ENCODE measurements at places on chromosomes 3 and 15. TPM values are rescaled to one million over a fixed set of nuclear protein-coding genes. Genes with fewer than 3 reads are reported as not detected.
A peak's percentile ranks its signal among the peaks of the same experiment; 100 is the strongest.

DNA sequence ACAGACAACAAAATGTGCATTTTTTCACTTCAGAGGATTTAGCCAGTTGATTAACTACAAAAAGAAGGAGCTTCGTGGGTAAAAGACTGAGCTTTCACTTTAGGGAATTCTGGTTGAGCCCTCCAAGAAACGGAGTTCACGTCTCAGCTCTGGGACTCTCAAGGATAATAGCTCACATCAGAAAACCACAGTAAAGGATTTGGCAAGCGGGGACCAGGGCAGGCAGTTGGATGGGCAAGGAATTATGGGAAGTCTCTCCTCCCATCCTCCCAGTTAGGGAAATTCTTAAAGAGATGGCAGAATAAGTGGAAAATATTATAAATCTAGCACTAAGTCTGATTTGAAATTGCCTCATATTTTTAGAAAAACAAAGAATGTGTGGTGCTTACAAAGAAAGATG lies 188.3 kb upstream of the EOMES start:
- no peaks in the 10 kb centered on the region for H3K4me1 ChIP-seq
- no peaks in the 10 kb centered on the region for H3K36me3 ChIP-seq
- no peaks in the 10 kb centered on the region for H3K27me3 ChIP-seq
- no peak overlapping the region for H3K27ac ChIP-seq
- H3K4me3 ChIP-seq, result no peak overlapping the region

- no peaks in the 10 kb centered on the region for H3K27me3 ChIP-seq
- DNase-seq, result no peak
- H3K36me3 ChIP-seq, result no peaks in the 10 kb centered on the region
- no peak overlapping the region for H3K4me3 ChIP-seq
These were observed 16.1 kb downstream of the PDZRN3 start for GRCh38 chr3:73608456-73609314.

- no peak overlapping the region for H3K4me3 ChIP-seq
- no peaks in the 10 kb centered on the region for H3K27me3 ChIP-seq
- no peak for DNase-seq
- H3K4me1 ChIP-seq, result no peaks in the 10 kb centered on the region
- H3K27ac ChIP-seq, result no peak overlapping the region
- H3K36me3 ChIP-seq, result no peaks in the 10 kb centered on the region
These were observed 26.9 kb downstream of the PHC3 start for GRCh38 chr3:170154569-170155143.

DNA sequence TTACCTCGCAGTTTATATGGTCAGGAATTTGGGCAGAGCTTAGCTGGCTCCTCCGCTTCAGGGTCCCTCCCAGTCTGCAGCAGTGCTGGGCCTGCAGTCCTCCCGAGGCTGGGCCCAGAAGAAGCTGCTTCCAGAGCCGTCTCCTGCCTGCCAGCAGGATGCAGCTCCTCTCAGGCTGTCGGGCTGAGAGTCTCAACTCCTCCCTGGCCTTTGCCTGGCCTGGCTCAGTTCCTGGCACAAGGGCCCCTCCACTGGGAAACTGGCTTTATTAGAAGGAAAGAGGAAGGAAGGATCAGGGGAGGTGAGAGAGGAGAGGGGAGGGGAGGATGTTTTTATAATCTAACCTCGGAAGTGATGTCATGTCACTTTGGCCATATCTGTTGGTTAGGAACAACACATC lies 72.8 kb downstream of the GABRG3 start:
- no peak overlapping the region for H3K27ac ChIP-seq
- DNase-seq, result no peak
- no peaks in the 10 kb centered on the region for H3K27me3 ChIP-seq
- no peaks in the 10 kb centered on the region for H3K36me3 ChIP-seq
- H3K4me1 ChIP-seq, result no peaks in the 10 kb centered on the region
- no peak overlapping the region for H3K4me3 ChIP-seq

- H3K4me3 ChIP-seq, result no peak overlapping the region
- DNase-seq, result no peak
- no peaks in the 10 kb centered on the region for H3K36me3 ChIP-seq
- H3K27me3 ChIP-seq, result no peaks in the 10 kb centered on the region
- H3K4me1 ChIP-seq, result no peaks in the 10 kb centered on the region
- no peak overlapping the region for H3K27ac ChIP-seq
These were observed 31.2 kb downstream of the ZPLD1 start for GRCh38 chr3:102466001-102466400.

- H3K27me3 ChIP-seq, result no peaks in the 10 kb centered on the region
- peak; percentile 82 for DNase-seq
- H3K4me3 ChIP-seq, result peak overlapping the region; percentile 43
- H3K36me3 ChIP-seq, result no peaks in the 10 kb centered on the region
These were observed 70.0 kb upstream of the CGNL1 start for GRCh38 chr15:57306161-57306943.

DNA sequence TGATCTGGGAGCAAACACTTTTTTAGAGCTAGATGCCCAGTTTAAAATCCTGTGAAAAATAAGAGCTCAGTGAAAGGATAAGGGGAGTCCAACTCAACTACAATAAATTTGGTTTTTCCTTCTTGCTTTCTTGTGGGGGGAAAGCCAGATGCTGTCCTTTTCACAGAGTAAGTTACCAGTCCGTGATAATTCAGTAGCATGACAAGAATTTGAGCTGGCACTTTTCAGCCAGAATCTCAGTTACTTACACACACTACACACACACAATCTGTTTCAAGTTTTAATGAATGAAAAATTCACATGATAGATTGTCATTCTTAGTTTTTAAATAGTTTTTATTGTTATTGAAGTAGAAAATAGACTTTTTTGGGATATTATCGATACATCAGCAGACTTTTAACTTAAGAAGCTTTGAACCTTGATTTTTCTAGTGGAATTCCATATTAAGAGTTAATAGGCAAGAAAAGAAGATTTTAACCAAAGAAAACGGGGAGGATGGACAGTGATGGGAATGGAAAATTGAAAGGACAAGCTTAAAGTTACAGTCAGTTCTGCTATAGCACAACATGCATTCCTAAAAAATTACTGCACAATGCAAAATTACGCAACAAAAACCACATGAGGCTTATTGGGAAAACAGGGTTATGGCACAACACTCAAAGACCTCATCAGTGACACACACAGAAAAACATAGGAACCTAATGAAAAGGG lies 47.0 kb downstream of the PSMD6 start:
- H3K4me1 ChIP-seq, result peaks cover 7% of the 10 kb centered on the region
- H3K4me3 ChIP-seq, result no peak overlapping the region
- no peak overlapping the region for H3K27ac ChIP-seq
- no peaks in the 10 kb centered on the region for H3K27me3 ChIP-seq
- H3K36me3 ChIP-seq, result peaks cover 7% of the 10 kb centered on the region
- DNase-seq, result no peak

The CADPS gene
- not detected for total RNA-seq

- H3K27me3 ChIP-seq, result no peaks in the 10 kb centered on the region
- peaks cover 56% of the 10 kb centered on the region for H3K4me1 ChIP-seq
- no peaks in the 10 kb centered on the region for H3K36me3 ChIP-seq
- H3K4me3 ChIP-seq, result no peak overlapping the region
These were observed 11.1 kb upstream of the PLXND1 start for GRCh38 chr3:129617381-129618185.

DNA sequence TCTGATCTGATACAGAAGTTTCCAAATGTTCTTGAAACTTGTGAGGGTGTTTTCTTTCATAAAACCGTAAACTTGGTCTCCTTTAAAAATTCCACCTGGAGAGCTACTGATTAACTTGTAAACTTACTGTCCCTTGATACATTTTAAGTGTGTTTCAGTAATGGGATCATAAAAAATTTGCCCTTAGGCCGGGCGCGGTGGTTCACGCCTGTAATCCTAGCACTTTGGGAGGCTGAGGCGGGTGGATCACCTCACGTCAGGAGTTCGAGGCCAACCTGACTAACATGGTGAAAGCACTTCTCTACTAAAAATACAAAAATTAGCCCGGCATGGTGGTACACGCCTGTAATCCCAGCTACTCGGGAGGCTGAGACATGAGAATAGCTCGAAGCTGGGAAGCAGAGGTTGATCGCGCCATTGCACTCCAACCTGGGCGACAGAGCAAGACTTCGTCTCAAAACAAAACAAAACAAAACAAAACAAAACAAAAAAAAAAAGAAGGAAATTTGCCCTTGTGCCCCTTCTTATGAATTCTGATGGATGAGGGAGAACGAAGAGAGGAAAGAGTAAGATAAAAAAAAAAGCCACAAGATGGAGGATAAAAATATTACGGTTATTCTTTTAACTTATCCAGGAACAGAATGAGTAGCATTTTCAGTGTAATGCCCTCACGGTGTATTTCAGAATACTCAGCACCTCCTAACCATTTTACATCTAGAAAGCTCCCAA lies 32.1 kb upstream of the AP4E1 start:
- DNase-seq, result no peak
- H3K27me3 ChIP-seq, result no peaks in the 10 kb centered on the region
- no peaks in the 10 kb centered on the region for H3K36me3 ChIP-seq
- H3K27ac ChIP-seq, result no peak overlapping the region

DNA sequence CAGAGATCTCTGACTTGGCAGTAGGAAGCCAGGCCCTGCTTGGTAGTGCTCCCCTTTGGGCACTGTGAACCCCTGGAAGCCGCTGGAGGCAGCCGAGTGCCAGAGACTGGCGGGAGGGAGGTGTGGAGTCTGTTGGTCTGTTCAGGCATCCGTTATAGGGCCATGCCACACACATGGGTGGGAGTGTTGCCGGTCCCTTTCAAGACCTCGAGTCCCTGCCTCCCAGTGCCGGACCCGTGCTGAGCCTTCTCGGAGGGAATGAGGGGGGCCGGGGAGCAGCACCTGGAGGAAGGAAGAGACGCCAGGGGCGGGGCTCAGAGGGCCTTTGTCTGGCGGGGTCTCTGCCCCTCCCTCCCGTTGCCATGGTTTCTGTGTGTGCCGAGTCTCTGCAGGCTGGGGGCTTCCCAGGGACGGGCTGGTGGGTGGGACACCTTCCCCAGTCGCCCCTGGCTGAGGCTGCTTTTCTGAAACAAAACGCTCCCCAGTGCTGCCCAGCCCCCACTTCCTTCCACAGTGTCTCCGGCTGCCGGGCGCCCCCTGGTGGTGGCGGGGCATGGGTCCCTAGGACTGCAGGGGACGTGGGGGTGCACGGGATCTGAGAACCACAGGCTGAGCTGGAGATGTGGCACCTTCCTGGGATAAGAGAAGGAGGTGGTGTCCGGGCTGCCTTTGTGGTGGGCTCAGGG lies 10.0 kb downstream of the GNAI2 start:
- DNase-seq, result peak; percentile 94
- no peaks in the 10 kb centered on the region for H3K36me3 ChIP-seq
- peaks cover 93% of the 10 kb centered on the region for H3K4me1 ChIP-seq

DNA sequence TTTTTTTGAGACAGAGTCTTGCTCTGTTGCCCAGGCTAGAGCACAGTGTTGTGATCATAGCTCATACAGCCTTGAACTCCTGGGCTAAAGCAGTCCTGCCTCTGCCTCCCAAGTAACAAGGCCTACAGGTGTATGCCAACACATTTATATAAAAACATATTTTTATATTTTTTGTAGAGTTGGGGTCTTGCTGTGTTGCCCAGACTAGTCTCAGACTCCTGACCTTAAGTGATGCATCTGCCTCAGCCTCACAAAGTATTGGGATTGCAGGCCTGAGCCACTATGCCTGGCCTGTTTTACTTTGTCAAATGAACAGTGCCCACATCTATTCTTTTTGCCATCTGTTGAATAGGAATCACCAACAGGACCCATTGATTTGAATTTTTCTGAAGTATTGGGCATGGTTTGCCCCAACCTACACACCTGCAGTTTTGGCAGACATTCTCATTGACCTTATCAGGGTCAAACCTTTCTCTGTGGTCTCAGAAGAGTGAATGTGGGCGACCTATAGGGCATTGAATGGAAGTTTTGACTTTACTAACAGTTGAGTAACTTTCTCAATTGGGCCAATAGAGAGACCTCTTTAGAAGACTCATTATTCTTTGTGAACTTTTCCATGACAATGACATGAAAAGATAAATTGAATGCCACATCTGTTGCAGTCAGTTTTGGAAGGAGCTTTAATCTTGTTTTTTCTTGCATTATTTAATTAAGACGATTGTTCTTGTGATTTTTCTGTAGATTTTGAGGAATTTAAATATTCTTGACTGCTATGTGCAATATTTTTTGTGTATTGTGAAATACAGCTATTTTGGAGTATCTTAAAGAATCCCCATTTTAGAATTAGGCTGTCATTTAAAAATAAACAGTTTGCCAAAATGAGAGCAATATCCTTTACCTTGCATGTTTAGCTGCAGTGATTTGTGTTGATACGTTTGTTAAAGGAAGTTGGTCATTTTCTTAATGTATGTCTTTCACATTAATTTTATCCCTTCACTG lies 2.7 kb downstream of the IREB2 start:
- peaks cover 11% of the 10 kb centered on the region for H3K4me1 ChIP-seq
- peaks cover 8% of the 10 kb centered on the region for H3K36me3 ChIP-seq
- H3K27ac ChIP-seq, result no peak overlapping the region
- DNase-seq, result no peak

DNA sequence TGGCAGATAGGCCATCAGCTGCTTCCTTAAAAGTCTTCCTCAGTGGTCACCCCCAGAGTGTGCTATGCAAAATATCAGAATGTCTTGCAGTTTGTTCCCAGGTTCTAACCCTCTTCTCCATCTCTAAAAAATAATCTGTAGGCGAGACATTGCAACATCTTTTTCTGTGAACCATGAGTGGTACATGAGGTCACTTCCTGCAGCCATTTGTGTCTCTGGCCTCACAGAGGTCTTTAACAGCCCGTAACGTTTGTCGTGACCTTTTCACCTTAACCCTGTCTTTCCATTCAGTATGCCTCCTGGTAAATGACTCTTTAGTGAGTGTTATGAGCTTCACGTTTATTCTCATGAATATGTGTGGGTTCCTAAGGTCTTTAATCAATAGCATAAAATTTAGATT lies 145.4 kb downstream of the KLHL25 start:
- DNase-seq, result no peak
- H3K36me3 ChIP-seq, result peaks cover 17% of the 10 kb centered on the region
- peaks cover 7% of the 10 kb centered on the region for H3K4me1 ChIP-seq
- peak overlapping the region; percentile 27 for H3K27ac ChIP-seq
- H3K4me3 ChIP-seq, result no peak overlapping the region

- no peaks in the 10 kb centered on the region for H3K36me3 ChIP-seq
- no peak for DNase-seq
- no peaks in the 10 kb centered on the region for H3K27me3 ChIP-seq
- no peak overlapping the region for H3K4me3 ChIP-seq
- H3K27ac ChIP-seq, result no peak overlapping the region
These were observed 17.3 kb upstream of the ATG7 start for GRCh38 chr3:11254876-11255275.

The A4GNT gene
- total RNA-seq, result not detected

DNA sequence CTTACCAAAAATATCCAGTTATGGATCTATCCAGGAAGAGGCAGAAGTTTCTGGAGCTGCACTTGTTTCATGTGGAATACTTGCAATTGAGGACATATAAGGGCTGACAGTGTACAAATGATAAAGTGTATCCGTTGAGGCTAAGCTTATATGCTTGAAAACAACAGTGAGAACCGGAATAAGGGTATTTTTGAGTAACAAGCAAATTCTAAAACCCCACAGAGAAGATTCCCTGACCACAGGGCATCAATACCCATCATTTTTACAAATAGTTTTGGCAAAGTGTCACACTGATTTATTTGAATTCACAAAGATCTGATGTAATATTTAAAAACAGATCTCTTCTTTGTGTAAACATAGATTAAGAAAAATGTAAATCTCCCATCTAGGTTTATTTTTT lies 208.4 kb downstream of the FMN1 start:
- no peaks in the 10 kb centered on the region for H3K36me3 ChIP-seq
- H3K4me1 ChIP-seq, result no peaks in the 10 kb centered on the region
- no peak for DNase-seq
- no peak overlapping the region for H3K4me3 ChIP-seq
- H3K27me3 ChIP-seq, result no peaks in the 10 kb centered on the region
- no peak overlapping the region for H3K27ac ChIP-seq
